ENCODE measurements at places on chromosomes 11 and 22.

DNA sequence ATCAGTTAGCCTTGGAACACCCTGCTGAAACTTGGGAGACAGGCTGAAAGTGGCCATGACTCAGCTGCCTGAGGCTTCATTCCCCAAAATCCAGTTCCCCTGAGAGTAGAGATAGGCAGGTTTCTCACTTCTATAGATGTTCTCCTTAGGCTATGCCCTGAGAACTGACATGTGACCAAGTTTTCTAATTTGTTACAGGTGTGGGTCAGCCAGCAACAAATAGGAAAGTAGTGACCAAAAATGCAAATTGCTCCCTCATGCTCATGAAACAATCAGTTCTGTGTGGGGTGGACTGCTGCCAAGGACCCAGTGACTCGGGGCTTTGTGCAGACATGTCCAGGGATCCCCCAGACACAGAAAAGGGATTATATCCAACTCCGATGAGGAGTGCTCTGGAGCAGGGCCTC, 7.3 kb upstream of the CCDC15 start:
- DNase-seq = no peak

DNA sequence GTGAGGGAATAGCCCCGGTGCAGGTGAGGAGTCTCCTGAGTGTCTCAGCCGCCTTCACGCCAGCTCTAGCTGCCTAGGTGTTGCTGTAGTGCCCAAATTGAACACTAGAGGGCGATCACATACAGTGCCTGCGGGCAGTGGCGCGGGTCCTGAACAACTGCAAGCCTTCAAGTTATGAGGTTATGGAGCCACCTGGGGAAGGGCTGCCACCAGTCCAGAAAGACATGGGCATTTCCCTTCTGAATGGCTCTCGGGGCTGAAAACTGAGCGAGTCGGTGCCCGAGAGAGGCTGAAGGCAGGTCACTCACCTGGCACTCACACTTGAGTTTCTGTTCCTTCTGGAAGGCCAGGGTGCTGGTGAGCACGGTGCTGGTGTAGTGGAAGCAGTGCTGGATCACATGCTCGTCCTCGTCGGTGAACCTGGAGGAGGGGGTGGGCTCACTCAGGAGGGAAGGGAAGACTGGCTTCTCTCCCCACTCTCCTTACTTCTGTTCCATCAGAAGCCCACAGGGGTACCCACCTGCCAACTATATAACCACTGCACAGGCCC, 88.4 kb downstream of the PDE2A start:
- peak; percentile 89 for DNase-seq

- no peak for DNase-seq
Measured at GRCh38 chr11:36034551-36035331, 90.9 kb downstream of the LDLRAD3 start.

- DNase-seq = peak; percentile 63
Measured at GRCh38 chr11:68825571-68825970, 16.1 kb downstream of the CPT1A start.

GRCh38 chr22:39724857-39725256, 154.3 kb downstream of the CACNA1I start:
- no peak for DNase-seq

DNA sequence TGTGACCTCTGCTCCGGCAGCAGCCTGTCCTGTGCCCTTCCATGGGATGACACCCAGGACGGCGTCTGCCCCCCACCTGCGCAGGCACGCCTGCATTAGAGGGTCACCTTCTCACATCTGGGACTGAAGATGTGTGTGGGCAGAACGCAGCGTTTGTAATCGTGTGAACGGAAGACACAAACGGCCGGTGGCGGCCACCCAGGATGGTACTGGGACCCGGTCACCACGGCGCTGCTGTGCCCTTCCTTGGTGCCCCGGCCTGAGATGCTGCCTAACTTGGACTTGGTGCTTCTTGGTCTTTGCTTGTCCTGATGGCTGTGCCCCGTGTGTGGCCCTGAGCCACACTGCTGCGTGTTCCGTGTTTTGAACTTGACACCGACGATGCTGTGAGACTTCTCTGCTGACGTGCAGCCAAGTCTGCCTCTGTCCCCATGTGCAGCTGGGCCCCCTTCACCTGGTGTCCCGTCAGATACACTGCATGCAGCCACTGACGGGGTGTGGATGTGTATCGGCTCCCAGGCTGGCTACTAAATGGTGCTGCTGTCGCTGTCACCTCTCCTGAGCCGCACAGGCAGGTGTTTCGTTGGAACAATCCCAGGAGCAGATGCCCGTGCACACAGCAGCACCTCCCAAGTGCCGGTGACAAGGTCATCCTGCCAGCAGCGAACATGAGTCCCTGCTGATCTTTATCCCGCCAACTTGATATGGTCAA, 21.4 kb downstream of the YPEL1 start:
- DNase-seq = no peak

- DNase-seq = no peak
Measured at GRCh38 chr11:87351676-87352075, 313.9 kb downstream of the TMEM135 start.

Data from NCI-H526 (cell line).